Colonic mucosa (tissue), 4 donors: ENCODE measurements at places on chromosomes 16 and 17. TPM values are rescaled to one million over a fixed set of nuclear protein-coding genes. Genes with fewer than 3 reads are reported as not detected.

DNA sequence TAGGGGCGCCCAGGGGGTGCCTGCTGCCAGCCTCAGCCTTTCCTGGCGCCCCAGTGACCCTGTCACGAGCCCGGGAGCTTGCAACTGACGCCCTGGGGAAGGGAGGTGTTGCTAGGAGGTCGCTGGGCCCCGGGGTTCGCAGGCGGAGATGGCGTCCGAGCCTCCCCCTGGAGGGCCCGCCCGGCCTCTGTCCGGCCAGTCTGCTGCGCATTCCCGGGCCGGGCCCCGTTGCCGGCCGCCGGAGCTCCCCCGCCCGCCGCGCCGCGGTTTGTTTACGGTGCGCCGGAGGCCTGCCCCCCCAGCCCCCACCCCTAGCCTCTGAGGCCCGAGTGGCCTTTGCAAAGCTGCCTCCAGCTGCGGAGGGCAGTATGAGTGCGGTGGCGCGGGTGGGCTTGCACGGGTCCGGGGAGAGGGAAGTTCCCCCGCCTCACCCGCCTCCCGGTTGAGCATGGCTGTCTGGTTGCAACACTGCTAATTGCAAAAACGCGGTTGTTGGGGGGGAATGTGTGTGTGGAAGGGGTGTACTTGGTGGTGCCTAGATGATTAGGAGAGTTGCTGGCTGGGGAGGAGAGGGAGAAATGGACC, 514 bp downstream of the THRA start:
- peak; percentile 56 for DNase-seq

The PTX4 gene
- total RNA-seq: not detected

GRCh38 chr17:12318571-12319266, 298.0 kb downstream of the MAP2K4 start:
- no peak for DNase-seq

The KRT27 gene
- not detected for total RNA-seq

GRCh38 chr16:912684-913613, 57.8 kb downstream of the LMF1 start:
- no peak for DNase-seq

GRCh38 chr17:34675143-34675542, 95.8 kb downstream of the TMEM132E start:
- no peak for DNase-seq

The HSD17B1 gene
- 0.88 TPM for total RNA-seq

GRCh38 chr16:6926341-6926740, 406.3 kb upstream of the RBFOX1 start:
- no peak for DNase-seq

The MEOX1 gene
- total RNA-seq: 4.1 TPM

The CLDN6 gene
- not detected for total RNA-seq

GRCh38 chr17:81277421-81277820, 17.7 kb downstream of the SLC38A10 start:
- DNase-seq: peak; percentile 65

- peak; percentile 90 for DNase-seq
These were observed 16.0 kb downstream of the NDUFAF8 start for GRCh38 chr17:81254955-81255717.

DNA sequence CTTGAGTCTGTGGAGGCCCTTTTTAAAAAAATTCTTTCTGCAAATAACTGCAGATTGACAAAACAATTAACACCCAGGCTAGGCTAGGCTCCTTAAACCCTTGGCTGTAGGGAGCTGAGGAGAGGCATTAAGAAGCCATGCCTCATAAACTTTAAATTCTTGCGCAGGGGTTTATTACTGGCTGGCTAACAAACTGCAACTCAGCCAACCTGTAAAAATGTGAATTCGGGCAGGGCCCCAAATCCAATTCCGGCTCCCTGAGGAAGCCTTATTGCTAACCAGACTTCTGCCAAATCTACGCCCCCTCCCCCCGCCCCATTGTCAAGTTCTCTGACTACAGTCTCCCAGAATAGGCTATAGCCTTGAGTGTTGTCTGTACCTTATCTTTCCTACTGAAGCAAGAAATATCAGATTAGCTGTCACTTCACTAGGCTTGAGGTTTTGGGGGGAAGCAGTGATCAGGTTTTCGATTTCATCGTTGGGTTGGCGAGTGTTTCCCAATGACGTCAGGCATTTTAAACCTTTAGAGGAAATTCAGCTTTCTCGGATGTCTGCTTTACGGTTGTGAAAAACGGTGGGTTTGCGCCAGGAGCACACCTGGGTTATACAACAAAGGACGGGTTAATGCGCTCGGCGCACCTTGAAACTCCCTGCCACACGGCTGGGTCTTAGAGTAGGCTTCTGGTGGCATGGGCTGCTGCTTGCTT, 2.0 kb downstream of the CDH3 start:
- no peak for DNase-seq

DNA sequence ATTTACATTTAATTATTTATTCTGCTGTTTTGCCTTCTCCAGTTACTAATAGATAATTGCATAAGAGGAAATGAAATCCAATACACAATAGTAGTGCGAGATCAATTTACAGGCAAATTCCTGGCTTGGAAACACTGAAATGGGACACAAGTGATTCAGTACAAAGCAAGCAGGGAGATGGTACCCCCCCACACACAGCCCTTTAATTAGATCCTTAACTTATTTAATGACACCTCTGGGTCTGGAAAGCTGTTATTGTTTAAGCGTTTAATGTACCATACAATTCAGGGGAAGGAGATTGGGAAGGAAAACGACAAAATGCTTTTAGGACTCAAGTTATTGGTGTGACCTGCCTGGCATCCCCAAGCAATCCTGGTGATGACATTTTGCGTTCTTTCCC, 318.2 kb downstream of the NPIPA8 start:
- DNase-seq: no peak

DNA sequence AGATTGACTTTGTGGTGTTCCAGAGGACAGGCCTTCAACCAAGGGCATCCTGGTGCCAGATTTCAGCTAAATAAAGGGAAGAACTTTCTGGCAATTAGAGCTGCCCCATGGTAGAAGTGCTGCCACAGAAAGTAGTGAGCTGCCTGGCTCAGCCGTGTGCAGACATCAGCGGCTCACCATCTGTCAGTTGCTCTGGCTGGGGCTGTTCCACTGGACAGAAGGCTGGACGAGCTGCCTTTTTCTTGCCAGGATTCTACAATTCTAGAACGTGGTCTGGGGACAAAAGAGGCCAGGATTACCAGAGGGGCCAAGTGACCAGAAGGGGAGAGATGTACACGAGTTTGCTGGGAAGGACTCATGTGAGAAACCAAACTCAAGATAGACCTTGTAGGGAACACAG, 107.0 kb upstream of the RPL38 start:
- no peak for DNase-seq

The KCNG4 gene
- total RNA-seq: not detected

DNA sequence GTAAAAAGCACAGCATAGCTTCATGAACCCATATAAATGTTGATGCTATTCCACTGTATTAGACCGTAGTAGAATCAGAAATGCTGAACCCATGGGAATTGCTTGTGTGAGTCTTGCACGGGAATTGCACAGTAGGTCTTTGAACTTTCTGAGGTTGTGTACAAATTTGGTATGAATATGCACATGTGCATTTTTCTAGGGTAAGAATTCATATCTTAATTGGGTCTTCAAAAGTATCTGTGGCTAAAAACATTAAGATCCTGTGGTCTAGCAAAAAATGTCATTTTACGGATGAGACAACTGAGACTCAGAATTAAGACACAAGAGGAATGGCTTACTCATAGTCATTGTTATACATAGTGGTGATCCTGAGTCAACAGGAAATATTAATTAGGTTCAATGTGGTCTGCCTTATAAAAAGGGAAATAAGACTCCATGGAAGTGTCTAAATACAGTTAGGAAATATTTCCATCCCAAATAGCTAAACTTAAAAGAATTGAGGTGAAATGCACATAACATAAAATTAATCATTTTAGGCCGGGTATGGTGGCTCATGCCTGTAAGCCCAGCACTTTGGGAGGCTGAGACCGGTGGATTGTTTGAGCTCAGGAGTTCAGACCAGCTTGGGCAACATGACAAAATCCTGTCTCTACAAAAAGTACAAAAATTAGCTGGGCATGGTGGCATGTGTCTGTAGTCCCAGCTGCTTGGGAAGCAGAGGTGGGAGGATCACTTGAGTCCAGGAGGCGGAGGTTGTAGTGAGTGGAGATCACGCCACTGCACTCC, 22.8 kb downstream of the TAOK1 start:
- DNase-seq: no peak

DNA sequence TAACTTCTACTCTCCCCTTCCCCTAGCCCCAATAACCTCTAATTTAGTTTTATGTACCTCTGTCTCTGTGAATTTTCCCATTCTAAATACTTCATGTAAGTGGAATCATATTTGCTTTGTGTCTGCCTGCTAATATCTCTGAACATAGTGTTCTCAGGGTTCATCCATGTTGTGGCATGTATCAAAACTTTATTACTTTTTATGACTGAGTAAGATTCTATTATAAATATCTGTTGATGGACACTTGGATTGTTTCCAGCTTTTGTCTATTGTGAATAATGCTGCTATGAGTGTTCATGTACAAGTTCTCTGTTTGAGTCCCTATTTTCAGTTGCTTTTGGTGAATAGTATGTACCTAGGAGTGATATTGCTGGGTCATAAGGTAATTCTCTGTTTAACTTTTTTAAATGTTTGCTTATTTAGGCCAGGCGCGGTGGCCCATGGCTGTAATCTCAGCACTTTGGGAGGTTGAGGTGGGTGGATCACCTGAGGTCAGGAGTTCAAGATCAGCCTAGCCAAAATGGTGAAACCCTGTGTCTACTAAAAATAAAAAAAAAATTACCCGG, 92.8 kb downstream of the CHD9 start:
- no peak for DNase-seq

- DNase-seq: no peak
These were observed 2073.2 kb downstream of the TP53TG3F start for GRCh38 chr16:35532576-35532975.

GRCh38 chr17:9115214-9116191, 94.2 kb downstream of the NTN1 start:
- peak; percentile 54 for DNase-seq

DNA sequence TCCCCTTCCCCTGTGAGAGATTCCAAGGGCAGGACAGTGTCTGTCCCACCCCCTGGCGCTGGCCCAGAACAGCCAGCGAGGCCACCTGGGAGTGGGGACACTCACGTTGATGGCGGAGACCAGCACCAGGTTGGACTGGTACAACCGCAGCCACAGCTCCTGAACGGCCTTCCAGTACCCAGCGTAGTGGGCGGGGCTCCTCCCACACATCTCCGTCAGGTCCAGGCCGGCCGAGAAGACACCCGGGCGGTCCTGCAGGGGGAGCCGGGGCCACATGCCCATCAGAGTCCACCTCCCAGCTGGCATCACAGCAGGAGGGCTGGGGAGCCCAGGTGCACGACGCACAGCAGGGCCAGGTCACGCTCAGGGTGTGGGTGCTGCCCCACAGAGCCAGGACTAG, 7.1 kb downstream of the ECI1 start:
- DNase-seq: no peak

DNA sequence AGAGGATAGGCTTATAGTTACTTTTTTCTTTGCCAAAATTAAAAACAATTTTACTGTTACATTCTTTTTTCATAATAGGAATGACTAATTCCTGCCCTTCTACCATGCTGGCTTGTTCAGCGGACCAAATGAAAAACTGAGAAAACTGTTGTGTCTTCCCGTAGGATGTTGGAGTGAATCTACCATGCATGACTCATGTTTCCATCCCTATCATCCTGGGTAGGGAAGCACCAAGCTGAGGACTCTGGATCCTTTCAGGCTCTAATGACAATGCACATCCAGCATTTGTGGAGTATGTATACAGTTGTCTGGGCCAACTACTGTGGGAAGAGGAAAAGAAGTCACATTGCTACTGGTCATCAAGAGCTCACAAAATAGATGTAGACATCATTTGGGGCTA, 41.1 kb upstream of the DHX8 start:
- no peak for DNase-seq

GRCh38 chr17:19268611-19269010, 31.4 kb downstream of the EPN2 start:
- no peak for DNase-seq

DNA sequence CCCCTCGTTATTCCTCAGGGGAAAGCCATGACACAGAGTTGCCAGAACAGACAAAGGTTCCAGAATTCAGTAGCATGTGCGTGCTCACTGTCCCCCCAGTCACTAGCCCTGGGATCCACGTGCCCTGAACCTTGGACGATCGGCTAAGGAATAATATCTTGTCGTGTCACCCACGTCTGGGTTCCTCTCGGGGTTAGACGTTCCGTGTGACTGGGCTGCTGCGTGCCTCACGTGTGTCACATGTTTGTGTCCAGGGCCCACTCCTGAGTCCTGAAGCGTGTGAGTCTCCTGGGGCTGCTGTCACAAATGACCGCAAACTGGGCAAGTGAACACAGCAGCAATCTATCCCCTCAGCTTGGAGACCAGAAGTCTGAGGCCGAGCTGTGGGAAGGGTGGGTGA, 12.4 kb upstream of the ZNF469 start:
- no peak for DNase-seq

DNA sequence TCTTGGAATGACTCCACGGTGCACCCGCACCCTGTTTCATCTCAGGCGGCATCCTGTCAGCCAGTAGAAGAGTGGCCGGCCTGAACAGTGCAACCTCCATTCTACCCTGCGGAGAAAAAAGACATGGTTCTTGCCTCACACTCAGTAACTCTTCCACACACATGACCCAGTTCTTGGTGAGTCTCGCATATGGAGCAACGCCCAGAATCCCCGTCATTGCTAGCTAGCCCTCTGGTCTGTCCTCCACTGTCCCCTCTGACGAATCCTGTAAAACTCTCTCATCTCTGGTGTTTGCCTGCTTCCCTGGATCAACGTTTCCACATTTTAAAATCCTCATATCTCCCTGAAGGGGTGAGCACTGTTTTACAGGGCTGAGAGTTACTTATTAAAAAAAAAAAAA, 4.2 kb upstream of the RDM1 start:
- no peak for DNase-seq

The DOC2B gene
- 4.4 TPM for total RNA-seq

DNA sequence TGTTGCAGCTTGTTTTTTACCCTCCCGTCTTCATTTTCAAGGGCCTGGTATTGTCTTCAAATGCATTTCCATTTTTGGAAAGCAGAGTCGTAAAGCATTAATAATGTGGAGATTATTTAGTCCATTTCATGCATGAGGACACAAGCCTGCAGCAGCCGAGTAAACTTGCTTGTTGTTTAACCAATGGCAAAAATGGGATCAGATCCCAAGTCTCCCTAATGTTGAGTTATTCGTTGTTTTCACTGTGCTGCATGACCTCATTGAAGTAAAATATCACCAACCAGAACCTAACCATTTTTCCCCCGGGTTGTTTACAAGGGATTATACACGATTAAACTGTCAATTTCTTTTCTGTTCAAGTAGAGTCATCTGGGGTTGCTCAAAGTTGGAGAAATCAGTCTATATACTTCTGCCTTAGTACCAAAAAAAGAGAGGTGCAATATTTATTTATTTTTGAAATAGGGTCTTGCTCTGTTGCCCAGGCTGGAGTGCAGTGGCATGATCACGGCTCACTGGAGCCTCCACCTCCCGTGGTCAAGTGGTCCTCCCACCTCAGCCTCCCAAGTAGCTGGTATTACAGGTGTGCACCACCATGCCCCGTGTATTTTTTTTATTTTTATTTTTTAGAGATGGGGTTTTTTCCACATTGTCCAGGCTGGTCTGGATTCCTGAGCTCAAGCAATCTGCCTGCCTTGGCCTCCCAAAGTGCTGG, 12.4 kb downstream of the AMZ2 start:
- DNase-seq: no peak

The MMP25 gene
- 0.88 TPM for total RNA-seq

GRCh38 chr16:4055748-4056147, 60.5 kb downstream of the ADCY9 start:
- no peak for DNase-seq
